ENCODE measurements at places on chromosomes 5 and 9.

GRCh38 chr9:23798325-23798724 is 27.7 kb downstream of the ELAVL2 start:
- DNase-seq = no peak

GRCh38 chr5:91384671-91385430 is 1.7 kb upstream of the ARRDC3 start:
- peak; percentile 79 for DNase-seq

DNA sequence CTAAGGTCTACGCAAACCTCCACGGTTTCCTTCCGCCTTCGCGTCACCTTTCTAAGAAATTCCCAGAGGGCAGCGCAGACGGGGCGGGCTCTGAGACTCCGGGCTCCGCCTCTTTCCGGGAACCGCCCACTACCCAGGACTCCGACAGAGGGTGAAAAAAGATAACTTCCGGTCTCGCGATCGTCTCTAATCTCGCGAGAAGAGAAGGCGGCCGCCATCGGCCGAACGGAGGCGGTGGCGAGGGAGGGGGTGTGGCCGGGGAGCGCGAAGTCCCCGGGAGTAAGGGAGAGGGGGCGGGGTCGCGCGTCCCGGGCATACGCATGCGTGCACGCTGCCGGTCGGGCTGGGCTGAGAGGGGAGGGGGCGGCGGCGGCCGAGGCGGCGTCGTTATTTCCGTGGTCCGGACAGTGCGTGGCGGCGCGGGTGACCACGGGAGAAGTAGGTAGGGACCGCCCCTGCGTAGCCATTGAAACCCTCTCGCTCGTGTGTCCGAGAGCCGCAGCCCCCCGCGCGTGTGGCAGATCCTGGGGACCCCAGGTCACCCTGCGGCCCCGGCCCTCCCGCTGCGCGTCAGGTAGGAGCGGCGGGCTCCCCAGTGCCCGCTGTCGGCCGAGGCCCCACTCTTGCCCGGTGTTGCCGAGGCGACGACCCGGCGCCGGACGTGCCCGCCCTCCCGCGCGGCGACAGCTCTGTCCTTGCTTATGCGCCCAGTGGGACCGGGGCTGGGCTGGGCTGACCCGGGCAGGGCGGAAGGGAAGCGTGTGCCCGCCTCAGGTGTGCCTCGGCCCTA is at the start of gene NAA35:
TSS of gene NAA35 (plus strand) at position 315 of the 790 bp plus-strand sequence. CDS start 1,014 bp downstream, outside the sequence.
- peak; percentile 99 for DNase-seq

GRCh38 chr5:5483880-5484598 is 61.6 kb downstream of the ICE1 start:
- DNase-seq = peak; percentile 39
